ENCODE measurements at places on chromosomes 5 and 9.

GRCh38 chr5:128966846-128967245, 1.6 kb downstream of the SLC27A6 start:
- DNase-seq, result no peak

DNA sequence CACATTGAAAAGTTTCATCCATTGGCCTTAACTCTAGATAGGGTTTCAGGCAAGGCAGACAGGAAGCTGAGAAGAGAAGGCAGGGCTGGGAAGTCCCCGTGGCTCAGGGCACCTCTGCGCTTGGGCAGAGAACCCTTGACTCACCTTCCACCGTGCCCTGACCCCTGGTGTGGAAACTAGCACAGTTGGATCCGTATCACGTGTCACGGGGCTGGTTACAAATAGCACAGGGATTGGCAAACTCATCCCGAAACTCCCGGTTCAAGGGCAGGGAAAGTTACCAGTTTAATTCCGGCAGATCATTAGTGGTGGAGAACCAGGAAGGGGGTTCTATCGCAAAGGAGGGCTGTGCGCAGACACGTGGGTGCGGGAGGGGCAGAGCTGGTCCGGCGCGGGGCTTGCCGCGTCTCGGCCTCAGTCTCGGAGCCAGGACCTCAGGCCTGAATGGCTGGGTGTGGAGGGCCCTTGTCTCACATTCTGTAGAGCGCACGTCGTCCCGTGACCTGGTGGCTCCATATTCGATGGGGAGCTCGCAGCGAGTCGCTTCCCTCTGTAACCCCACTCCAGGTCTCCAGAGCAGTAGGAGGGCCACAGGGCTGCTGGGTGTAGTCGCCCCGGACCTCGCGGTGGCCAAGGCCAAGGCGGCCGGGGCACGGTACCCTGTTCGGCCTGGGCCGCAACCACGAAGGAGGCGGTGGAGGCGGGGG, 771 bp upstream of the TMEM171 start:
- no peak for DNase-seq

DNA sequence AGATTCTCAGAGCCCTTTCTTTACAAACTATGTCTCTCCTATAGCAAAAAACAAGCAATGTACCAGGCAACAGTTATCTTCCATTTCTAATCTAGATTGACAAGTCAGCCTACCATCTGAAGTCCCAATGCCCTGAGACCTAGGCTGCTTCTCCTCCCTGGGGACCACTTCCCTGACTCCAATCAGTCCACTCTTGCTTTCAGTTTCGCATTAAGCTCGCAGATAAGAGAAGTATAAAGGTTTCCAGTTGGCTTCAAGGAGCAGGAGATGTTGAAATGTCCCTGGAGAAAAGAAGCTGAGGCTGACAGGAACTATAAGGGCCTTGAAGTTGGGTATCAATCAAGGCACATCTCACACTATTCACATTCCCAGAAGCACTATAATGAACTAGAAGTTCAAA, 32.3 kb downstream of the ERP44 start:
- DNase-seq, result no peak

- DNase-seq, result no peak
These were observed 135.6 kb downstream of the ACTL7B start for GRCh38 chr9:108720191-108720642.

- no peak for DNase-seq
These were observed 17.6 kb upstream of the LIFR start for GRCh38 chr5:38574009-38574408.

DNA sequence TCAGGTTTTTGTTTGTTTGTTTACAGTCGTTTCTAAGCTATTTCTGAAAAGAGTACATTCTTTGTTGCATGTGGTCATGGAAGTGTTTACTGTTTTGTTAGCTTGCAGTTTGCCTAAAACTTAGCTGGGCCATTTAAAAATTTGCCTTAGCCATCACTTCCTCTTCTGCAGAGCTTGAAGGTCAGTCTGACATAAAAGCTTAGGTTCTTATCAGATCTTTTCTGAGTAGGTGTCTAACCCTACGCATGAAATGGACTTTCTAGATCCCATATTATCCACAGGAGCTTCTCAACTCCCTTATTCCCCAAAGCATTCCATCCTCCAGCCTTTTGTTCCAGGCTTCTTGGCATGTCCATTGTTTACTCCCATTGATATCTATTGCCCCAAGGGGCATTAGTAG, 90.3 kb downstream of the AP3B1 start:
- DNase-seq, result no peak

DNA sequence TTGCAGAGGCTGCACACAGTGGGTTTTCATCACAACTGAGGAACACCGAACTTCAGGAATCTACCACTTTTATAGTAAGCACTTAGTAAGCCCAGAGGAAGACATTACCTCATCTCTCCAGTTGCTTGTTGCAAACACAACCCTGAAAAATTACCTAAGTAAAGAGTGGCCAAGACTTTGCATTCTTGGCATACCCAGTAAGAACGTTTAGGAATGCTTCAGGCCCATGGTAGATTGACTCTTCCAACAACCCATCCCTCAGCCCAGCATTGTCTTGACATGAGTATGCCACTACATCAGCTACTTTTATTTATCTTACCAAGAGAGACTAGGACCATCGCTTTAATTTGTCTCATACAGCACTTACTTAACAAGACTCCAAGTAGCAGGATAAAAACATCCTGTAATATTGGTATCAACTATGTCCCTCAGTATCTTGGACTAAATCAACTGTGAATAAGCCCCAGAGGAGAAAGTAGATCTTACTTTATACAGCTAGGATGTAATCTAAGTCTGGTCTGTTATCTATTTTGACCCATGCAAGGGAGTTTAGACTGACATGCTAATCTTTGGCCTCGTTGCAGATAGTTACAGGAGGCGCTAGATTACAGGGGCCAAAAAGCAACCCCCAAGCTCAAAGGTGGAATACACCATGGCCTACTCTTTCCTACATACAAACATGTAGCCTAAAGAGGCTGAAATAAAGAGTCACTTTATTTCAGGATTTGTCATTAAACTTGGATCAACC, 114.9 kb downstream of the INVS start:
- DNase-seq, result no peak

DNA sequence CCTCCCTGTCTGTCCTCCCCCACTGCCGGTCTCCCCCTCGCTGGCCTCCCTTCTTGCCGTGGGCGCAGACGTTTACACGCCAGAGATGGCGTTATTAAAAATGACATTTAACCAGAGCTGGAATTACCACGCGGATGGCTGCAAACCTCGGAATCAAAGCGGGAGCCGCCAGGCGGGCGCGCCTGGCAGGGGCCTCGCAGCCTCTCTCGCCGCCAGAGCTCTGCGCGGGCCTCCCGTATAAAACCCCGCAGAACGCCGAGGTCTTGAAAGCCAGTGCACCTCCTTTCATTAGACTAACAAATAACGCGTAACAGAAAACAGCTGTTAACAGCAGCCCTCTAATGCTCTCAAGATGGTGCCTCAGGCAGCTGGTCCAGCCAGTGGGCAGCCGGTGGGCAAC, 10.2 kb downstream of the PRRX2 start:
- no peak for DNase-seq

- no peak for DNase-seq
These were observed 130.3 kb downstream of the SEMA5A start for GRCh38 chr5:9415566-9415965.

DNA sequence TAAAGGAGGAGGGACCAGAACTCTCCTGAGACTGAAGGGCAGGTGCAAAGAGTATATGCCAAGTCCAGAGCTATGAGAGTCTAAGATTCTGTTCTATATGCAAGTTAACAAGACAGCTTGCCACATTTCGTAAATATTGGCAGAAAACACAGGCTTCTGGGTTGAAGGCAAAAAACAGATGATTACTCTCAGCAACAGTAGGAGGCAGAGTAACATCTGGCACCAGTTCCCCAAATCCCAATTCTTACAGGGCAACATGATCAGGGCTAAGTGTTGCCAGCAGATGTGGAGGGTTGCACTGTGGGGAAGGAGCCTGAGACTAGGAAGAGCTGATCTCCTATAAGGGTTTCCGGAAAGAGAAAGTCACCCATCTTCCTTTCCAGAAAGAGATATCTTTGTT, 179.4 kb downstream of the PJA2 start:
- DNase-seq, result no peak

GRCh38 chr5:181203777-181204112, 1.3 kb downstream of the TRIM7 start:
- DNase-seq, result no peak

- no peak for DNase-seq
These were observed 29.8 kb downstream of the UGCG start for GRCh38 chr9:111926421-111926875.

GRCh38 chr9:101814064-101814463, 75.6 kb upstream of the GRIN3A start:
- DNase-seq, result no peak

DNA sequence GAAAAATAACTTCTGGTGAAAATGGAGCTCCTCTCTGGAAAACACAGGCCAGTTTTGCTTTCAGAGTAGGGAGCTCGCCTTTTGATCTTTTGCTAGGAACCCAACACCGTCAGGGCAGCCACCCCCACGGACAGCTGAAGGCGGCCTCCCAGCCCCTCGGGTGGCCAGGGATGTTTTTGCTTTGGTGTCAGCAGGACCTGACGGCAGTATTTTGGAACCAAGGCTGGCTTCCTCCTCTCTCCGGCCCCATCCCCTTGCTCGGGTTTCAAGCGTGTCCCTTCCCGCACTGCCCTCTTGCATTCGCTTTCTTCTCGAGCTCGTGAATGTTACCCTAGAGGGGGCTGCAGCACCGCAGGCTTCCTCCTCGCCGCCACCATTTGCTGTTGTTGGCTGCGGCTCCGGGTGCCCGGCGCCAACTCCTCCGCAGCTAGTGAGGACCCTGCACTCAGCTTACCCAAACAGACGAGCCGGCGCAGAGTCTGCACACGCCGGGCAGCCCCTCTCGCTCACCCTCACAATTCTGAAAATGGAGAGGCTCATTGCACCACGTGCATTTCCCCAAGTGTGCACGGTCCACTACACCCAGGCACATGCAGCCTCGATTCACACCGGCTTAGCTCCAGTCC, 35.5 kb upstream of the ADAMTSL1 start:
- DNase-seq, result no peak

Data from NCI-H2081 treated with DMSO at 0.1 percent for 48 hours (cell line).